ENCODE measurements at places on chromosomes 2 and 18.

GRCh38 chr2:140669911-140670310 lies 1460.9 kb downstream of the LRP1B start:
- no peak for DNase-seq

DNA sequence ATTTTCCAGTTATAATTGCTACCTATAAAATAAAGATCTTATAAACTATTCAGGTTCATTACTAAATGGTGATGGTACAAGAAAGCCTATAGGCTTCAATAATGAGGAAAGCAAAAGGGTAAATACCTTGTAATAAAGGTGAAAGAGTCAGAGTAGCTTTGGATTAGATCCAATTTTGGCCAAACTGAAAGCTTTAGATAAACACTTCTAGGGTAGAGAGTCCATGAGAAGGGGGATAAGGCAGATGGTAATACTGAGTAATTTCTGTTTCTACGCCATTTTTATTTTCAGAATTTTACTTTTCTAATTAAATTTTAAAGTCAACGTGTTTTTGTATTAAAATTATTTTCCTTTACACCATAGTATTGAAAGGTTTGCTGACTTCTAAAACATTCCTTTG lies 9.4 kb downstream of the CASP8 start:
- no peak for DNase-seq

- no peak for DNase-seq
Measured at GRCh38 chr2:235378246-235378645, 115.6 kb upstream of the AGAP1 start.

DNA sequence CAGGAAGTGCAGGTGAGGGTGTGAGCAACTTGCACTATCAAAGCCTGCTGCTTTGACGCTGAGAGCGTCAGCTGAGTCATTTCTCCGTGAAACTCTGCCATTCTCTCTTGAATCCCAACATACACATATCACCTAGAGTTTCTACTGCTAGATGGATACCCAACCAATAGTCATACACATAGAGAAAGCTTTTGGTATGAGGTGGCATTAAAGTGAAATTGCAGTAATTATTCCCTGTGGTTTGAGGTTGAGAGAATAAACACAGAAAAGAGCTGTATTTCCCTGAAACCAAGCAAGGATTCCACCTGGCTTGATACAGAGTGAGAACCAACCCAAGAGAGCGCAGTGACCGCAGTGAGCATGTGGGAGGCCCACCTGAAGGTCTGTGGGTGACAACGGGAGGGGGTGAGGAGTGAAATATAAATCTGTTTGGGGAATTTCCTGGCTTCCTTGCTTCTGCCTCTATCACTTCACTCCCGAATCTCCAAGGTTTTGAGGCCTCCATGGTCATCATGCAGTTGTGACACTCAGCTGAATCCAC lies 28.8 kb upstream of the TMEM18 start:
- DNase-seq, result no peak

DNA sequence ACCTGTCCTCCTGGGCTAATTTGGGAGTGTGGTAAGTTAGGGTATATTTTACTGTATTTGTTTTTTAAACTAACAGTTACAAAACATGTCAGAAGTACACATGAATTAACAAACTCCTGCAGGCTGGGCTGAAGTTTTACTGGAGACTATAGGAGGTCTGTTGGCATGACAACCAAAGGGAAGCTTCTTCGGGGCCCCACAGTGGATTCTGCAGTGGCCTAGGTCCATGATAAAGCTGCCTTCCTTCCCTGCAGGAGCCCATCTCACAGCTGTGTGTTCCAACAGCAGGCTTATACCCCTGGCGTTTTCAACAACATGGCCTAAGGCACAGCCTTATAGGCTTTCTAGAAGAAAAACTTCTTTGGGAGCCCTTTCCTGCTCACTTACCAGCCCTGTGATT lies 128.0 kb upstream of the SETBP1 start:
- DNase-seq, result no peak

- no peak for DNase-seq
Measured at GRCh38 chr2:170307052-170307451, 129.1 kb downstream of the MYO3B start.

DNA sequence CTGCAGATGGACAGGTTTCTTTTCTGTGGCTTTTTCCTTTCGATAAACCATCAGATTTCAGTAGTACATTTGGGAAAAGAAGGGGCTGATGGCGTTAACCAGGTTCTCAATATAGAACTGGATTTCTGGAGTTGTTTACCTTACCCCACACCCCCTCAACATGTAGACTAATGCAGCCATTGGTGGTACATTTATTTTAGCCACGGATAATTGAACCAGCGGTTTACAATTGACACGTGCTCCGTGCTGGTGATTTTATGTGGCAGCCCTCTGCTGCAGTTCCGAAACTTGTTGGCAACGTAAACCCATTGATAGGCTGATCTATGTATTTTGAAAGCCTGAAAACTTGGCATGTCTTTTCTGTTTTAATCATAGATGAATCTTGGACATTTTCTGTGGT lies 5.4 kb downstream of the SOX11 start:
- DNase-seq, result no peak

GRCh38 chr2:109117780-109118179 lies 11.2 kb upstream of the SH3RF3 start:
- DNase-seq, result no peak

GRCh38 chr2:128322715-128323554 lies 4.3 kb upstream of the HS6ST1 start:
- no peak for DNase-seq

DNA sequence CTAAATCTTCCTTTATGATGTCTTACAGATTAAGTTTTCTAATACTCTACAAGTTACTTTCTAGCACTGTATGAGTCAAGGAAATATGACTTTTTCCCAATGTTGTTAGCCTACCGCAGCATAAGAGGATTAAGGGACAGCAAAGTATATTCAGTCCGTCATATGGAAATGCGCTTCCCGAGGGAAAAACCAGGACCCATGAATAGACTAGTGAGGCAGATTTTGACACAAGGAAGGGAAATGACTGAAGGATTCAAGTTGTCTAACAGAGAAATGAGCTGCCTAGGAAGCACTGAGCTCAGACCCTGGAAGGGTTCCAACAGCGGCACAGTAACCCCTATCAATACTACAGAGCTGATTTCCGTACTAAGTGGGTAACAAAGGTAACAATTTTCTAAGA lies 12.0 kb downstream of the SEPTIN10 start:
- DNase-seq, result no peak

- DNase-seq, result no peak
Measured at GRCh38 chr18:44238454-44238853, 442.2 kb upstream of the SETBP1 start.

DNA sequence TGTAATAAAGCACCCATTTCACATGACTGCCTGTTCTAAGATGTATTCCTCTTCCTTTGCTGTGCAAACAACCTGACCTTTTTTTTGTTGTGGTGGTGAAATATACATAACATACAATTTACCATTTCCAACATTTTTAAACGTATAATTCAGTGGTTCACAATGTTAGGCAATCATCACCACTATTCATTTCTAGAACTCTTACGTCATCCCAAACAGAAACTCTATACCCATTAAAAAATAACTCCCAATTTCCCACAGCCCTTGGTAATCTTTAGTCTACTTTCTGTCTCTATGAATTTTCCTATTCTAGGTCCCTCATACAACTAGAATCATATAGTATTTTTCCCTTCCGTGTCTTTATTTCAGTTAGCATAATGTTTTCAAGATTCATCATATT lies 36.7 kb downstream of the RND3 start:
- no peak for DNase-seq

GRCh38 chr18:31512203-31512764 lies 14.3 kb downstream of the DSG2 start:
- DNase-seq, result no peak

GRCh38 chr2:49403637-49404036 lies 249.3 kb upstream of the FSHR start:
- no peak for DNase-seq

DNA sequence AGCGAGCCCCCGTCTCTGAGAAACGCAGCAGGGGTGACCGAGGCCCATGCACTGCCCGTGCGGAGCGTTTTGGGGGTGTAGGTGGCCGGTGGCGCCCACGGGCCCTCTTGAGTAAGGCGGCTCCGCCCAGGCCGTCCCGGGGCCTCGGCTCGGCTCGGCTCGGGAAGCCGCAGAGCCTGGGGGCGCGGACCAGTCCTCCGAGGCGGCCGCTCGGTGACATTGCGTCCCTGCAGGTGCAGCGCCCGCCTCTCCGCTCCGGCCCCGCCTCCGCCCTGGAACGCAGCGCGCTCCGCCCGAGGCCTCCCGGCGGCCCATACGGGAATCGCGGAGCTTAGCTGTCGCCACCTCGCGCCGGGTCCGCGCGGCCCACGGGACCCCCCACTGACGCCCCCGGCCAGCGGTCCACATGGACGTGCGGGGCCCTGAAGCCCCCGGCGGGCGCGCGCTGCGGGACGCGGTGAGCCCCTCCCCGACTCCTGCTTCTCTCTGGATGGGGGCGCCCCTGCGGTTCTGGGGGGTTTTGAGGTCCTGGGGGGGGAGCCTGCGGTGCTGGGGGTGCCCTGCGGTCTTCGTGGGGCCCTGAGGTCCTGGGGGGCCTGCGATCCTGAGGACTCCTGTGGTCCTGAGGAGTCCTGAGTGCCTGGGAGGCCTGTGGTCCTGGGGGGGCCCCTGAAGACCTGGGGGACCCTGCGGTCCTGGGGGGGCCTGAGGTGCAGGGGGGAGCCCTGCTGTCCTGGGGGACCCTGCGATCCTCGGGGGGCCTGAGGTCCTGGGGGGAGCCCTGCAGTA lies at the start of gene HSBP1L1:
HSBP1L1 (plus strand) TSS at position 314 of the 789 bp plus-strand sequence; CDS start at position 407, 93 bp downstream.
- peak; percentile 56 for DNase-seq

DNA sequence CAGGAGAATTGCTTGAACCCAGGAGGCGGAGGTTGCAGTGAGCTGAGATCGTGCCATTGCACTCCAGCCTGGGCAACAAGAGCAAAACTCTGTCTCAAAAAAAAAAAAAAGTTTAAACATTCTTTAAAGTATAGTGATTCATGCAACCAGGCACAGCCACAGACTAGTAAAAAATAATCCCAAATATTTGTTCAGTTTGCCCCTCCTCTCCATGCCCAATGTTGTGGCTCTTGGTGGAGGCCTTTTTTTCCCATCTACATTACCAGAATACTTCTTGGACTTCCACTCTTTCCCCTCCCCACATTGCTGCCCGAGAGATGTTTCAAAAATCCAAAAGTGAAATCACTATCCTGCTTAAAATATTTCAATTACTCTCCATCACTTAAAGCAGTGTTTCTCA lies 5.1 kb upstream of the MALT1 start:
- no peak for DNase-seq

- no peak for DNase-seq
Measured at GRCh38 chr18:6781796-6782195, 52.3 kb downstream of the ARHGAP28 start.

DNA sequence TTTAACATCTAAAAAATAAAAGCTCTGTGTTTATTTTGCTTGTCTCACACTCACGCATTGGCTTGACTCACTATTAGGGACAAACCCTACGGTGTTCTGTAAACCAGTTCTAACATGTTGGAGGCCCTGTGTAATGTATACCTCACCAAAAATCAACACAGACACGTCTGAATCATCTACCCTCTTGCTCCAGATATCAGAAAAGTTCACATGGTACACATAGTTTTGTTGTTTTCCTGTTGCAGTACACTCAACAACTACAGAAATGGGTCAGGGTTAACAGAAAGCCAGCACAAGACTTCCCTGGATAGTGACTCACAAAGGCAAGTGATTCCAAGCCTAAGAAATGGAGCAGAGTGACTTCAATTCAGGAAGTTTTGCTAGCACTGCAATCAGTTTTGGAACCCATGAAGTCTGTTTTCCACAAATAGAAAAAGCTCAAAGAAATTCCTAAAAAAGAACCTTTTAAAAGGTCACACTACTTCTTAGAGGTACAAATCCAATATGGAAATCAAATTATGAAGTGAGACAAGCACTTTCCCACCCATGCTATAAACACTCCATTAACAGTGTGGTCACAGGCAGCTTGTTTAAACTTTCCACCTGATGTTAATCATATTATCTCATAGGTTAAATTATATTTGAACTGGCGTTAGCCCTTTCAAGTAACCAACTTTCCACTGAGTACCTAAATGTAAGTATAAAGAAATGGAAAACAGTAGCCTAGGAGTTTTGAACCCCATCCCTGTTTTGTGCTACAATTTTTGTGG lies 87.4 kb downstream of the GAREM1 start:
- DNase-seq, result no peak

DNA sequence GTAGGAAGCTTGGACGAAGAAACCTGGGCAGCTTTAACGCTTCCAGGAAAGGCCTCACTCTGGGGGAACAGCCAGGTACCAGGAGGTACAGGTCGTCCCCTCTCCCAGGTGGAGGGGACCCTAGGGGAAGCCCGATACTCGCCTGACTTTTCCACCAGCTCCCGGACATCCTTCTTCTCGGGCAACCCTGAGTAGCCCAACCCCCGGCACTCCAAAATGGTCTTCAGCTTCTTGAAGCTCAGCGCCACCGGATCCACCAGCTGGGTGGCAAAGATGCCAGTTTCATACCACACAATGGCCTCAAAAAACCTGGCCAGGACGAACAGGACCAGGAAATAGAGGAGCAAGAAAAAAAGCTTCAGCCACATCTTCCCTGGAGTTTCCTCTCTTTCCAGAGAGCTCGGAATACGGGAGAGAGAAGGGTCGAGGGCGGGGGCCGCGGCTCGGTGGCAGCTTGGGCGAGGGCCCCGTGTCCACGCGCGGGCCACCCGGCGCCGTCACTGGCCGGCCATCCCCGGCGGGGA lies 1.1 kb downstream of the RNF103 start:
- peak; percentile 41 for DNase-seq

DNA sequence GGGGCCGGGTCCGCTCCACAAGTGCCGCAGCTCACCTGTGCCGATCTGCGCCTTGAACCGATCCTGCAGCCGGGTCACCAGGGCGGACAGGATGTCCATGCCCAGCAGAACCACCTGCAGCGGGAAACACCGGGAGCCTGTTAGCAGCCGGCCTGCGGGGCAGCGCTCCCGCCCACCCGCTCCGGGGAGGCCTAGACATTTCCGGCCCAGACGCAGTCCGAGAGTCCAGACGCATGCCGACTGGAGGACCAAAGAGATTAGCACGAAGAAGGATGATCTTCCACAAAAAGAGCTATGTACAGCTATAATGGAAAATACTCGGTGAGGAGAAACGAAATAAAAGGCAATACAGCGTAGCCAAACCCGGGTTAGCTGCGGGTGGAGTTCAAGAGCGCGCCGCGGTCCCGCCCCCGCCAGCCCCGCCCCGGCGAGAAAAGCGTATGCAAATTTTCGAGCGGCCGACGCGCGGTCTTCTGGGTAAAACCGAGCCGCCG lies 421 bp upstream of the RNU4ATAC start:
- DNase-seq, result peak; percentile 84

- DNase-seq, result no peak
Measured at GRCh38 chr2:73825408-73825807, 3.4 kb upstream of the STAMBP start.

GRCh38 chr2:40352041-40352702 lies 99.7 kb downstream of the SLC8A1 start:
- DNase-seq, result peak; percentile 3

DNA sequence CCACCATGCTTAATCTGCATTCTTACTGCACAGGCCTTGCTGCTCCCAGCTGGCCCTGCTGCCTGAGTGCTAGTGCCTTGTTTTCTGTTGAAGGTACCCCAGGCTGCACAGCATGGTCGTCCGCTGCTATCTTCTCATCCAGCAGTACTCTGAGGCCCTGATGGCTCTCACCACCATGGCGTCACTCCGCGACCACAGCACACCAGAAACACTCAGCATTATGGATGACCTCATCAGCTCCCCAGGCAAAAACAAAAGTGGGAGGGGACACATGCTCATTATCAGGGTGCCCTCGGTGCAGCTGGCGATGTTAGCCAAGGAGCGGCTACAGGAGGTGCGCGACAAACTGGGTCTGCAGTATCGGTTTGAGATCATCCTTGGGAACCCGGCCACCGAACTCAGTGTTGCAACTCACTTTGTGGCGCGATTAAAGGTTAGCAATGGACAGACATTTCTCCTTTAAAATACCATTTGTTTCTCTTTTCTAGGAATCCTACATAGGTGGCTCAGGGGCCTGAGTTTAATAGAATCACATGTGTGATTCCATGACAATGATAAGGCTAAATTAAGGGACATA lies 110.5 kb downstream of the ESCO1 start:
- no peak for DNase-seq

Measured in Kasumi-1 (cell line).